ENCODE measurements at places on chromosomes 16 and 17. TPM values are rescaled to one million over a fixed set of nuclear protein-coding genes. Genes with fewer than 3 reads are reported as not detected.

DNA sequence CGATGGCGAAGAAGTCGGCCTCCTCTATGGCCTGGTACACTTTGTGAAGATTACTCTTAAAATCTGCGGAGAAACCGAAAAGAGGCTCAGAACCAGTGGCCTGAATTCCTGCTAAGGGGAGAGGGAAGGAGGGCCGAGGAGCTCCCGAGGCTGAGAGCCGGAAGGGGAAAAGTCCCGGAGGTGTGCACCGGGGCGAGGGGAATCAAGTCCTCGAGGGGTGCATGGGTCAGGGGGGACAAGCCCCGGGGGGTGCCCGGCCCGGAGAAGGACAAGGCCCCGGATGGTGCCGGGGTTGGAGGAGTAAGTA is 495 bp downstream of the PARN start:
- no peak for DNase-seq

The SEPTIN12 gene
- 1.1 TPM for total RNA-seq

DNA sequence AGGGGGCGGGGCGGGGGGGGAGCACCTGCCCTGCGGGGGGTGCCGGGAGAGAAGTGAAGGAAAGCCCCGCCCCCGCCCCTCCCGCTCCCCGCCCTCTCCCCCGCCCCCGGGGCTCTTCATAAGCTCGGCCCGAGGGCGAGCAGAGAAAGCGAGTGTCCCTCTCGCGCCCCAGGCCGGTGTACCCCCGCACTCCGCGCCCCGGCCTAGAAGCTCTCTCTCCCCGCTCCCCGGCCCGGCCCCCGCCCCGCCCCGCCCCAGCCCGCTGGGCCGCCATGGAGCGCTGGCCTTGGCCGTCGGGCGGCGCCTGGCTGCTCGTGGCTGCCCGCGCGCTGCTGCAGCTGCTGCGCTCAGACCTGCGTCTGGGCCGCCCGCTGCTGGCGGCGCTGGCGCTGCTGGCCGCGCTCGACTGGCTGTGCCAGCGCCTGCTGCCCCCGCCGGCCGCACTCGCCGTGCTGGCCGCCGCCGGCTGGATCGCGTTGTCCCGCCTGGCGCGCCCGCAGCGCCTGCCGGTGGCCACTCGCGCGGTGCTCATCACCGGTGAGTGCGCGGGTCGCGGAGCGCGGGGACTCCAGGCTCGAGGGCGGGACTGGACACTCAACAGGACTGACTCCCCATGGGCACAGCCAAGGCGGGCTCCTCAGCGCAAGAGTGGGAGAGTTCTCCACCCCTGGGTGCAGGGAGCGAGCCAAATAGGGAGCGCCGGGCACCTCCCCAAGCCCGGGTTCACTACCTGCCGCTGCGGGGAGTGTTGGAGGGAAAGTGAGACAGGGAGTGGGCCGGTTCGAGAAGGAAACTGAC is at the start of gene HSD11B2:
HSD11B2 (plus strand) TSS at position 145 of the 798 bp plus-strand sequence; CDS start at position 273, 128 bp downstream.
- peak; percentile 88 for DNase-seq

- DNase-seq: no peak
Measured at GRCh38 chr16:66898207-66898606, 17.9 kb downstream of the PDP2 start.

- peak; percentile 52 for DNase-seq
Measured at GRCh38 chr17:50198026-50198669, 3.3 kb downstream of the COL1A1 start.

- DNase-seq: no peak
Measured at GRCh38 chr17:77527836-77528505, 387.2 kb downstream of the SEC14L1 start.

- no peak for DNase-seq
Measured at GRCh38 chr16:10240854-10241613, 58.8 kb upstream of the GRIN2A start.

The CFAP97D1 gene
- not detected for total RNA-seq

DNA sequence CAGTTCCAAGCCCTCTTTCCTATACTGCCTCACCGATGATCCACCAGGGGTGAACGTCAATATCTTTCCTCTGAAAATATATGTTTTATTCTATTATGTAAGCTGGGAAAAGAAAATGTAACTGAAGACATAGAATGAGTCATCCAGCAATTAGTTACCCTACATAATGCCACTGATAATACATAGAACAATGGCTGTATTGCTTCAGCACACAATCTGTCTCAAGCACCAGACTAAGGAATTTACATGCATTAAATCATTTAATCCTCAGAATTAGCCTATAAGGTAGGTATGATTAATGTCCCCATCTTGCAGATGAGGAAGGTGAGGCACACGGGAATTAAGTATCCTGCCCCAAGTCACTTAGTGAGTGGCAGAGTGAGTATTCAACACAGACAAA is 472.8 kb downstream of the TOX3 start:
- DNase-seq: no peak

- DNase-seq: peak; percentile 30
Measured at GRCh38 chr17:82917699-82918345, 78.0 kb upstream of the ZNF750 start.

DNA sequence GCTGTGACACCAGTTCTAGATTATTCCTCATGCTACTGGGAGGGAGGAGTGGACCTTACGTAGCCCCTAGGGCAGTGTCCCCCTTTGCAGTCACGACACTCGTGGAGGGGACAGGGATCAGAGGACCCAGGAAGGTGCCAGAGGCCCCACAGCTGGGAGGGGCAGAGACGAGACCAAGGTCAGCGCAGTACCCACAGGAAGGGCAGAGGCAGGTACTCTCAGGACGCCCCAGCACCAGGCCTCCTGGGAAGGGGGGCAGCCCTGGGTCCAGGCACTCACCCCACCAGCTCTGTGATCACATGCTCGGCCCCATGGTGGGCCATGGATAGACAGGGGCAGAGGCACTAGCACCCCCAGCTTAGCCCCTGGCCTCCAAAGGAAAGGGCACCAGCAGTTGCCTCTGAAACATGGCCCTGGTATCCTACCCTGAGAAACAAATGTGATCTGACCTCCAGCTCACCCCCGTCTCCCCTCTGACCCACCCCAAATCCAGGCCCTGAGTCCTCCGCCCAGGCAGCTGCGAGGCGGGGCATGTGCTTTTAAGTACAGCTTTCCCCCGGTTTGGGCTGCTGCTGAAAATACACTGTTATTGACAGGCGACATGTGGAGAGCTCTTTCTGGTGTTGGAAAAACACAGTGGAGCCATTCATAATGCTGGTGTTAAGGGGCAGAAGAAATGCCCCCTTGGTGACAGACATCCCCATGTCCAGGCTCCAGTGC is 361.9 kb downstream of the C16orf95 start:
- DNase-seq: no peak

DNA sequence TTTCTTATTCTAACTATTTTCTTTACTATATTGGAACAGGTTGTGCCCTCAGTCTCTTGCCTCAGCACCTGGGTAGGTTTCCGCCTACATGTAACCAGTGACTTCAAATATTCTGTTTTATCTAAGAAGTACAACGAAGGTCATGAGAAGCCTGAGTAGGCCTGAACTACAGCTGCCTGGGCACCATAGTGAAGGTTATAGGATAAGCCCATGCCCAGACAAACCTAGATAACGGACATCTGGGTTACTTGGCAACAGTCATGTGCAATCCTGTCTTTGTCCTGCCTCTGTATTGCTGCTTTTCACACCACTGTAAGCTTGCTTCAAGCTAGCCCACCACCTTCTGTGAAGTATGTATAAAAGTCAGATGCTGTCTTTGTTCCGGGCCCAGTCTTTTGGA is 25.4 kb upstream of the ARL4D start:
- no peak for DNase-seq

Measured in mucosa of descending colon (tissue), 3 donors.